Activated CD4-positive, alpha-beta T cell treated with anti-CD3 and anti-CD28 coated beads, Interleukin-2, Interleukin-4, amounts not matched to agents 100 ng/mL and 50 ng/mL, durations not matched to agents 16 hours and 8 hours (primary cell): ENCODE measurements at places on chromosomes 5 and 9.

GRCh38 chr5:178201221-178201926 lies 3.0 kb upstream of the HNRNPAB start:
- DNase-seq: no peak

DNA sequence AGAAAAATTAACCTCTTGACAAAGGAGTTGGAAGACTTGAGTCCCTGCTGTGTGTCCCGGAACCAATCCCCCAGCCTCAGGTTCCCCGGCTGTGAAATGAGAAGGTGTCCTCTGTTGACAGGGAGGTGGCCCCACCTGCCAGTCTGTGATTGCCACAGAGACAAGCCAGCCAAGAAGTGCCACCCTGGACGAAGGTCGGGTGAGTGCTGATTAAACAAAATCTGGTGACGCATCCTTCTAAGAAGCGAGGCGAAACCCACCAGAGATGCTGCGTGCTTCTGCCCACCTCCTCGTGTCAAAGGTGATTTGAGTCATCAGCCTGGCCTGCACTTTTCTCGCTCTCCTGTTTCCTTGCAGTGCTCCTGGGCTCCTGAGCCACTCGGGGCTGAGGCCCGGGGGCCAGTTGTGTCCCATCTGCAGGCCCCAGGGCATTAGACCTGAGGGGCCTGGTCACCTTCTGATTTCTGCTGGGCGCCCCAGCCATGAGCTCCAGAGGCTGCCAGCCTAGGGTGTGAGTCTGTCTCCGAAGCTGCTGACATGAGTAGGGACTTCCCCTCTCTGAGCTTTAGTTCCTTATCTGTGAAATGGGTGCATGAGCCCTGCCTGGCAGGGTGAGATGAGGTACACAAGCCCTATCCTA lies 28.7 kb downstream of the NEK6 start:
- DNase-seq: peak; percentile 91

GRCh38 chr5:153516504-153517240 lies 26.2 kb downstream of the GRIA1 start:
- no peak for DNase-seq

- DNase-seq: no peak
Observed at GRCh38 chr9:109975574-109976295, 195.7 kb downstream of the PALM2AKAP2 start.

DNA sequence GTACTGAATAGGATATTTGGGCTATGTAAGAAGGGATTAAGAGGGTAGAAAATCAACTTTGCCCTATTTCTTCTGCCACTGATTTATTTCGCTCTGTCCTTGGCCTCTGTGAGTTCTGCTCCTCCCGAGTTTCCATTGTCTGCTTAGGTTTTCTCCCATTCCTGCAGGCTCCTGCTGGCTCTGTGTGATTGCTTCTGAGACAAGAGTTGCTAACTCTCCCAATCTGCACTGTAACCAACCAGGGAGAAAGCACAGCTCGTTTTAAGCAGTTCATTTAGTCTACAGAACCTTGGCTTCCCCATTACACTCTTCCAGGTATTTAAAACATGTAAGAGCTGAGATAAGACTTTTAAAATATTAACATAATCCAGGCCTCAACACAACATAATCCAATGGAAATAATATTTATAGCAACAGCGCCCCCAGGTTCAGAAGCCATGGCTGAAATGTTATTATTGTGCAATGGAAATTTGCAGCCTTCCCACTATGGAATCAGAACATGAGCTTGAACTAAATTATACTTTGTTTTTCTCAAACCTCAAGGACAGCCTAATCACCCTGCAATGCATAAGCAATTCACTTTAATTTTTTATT lies 203.5 kb downstream of the ERCC6L2 start:
- DNase-seq: no peak

DNA sequence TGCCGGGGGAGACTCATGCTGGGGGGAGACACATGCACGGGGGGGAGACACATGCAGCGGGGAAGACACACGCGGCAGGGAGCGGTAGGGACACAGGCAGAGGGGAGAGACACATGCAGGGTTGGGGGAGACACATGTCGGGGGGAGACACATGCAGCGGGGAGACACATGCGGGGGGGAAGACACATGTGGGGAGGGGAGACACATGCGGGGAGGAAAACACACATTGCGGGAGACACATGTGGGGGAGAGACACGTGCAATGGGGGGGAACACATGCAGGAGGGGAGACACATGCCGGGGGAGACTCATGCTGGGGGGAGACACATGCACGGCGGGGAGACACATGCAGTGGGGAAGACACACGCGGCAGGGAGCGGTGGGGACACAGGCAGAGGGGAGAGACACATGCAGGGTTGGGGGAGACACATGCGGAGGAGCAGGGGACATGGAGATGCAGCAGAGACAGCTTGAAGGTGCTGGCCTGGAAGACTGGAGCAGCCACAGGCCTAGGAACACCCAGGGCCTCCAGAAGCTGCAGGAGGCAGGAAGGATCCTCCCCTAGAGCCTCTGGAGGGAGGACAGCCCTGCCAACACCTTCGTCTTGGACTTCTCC lies 20.3 kb upstream of the OLFM1 start:
- DNase-seq: no peak

DNA sequence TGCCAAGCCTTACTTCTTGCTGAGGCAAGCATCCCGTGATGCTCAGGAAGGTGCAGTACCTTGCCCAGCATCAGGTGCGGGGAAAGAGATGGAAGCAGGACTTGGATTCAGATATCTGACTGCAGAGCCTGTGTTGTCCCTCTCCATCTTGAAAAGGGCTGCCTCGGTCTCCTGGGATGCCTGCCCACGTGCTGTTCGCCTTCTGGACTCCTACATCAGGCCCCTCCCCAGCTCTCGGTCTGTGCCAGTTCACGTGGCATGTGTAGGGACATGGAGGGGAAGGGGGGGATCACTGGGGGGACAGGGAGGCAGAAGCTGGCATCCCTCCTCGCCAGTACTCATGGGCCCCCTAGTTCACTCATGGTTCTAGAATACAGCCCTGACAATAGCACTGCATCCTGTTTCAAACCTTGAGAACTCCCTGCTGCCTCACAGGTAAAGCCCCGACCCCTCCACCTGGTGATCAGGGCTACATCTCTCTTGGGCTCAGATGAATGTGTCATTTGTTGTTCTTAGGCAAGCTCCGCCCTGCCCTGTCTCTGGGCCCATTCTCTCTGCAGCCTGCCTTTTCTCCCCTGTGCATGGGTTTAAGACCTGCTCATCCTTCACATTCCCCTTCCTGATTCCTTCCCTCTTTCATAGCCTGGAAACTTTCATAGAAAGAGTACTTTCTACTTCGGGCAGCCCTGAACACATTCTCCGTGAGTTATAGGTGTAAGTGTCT lies 38.9 kb upstream of the SLC25A51 start:
- no peak for DNase-seq

- DNase-seq: no peak
Observed at GRCh38 chr5:61589946-61590345, 257.9 kb downstream of the ZSWIM6 start.

DNA sequence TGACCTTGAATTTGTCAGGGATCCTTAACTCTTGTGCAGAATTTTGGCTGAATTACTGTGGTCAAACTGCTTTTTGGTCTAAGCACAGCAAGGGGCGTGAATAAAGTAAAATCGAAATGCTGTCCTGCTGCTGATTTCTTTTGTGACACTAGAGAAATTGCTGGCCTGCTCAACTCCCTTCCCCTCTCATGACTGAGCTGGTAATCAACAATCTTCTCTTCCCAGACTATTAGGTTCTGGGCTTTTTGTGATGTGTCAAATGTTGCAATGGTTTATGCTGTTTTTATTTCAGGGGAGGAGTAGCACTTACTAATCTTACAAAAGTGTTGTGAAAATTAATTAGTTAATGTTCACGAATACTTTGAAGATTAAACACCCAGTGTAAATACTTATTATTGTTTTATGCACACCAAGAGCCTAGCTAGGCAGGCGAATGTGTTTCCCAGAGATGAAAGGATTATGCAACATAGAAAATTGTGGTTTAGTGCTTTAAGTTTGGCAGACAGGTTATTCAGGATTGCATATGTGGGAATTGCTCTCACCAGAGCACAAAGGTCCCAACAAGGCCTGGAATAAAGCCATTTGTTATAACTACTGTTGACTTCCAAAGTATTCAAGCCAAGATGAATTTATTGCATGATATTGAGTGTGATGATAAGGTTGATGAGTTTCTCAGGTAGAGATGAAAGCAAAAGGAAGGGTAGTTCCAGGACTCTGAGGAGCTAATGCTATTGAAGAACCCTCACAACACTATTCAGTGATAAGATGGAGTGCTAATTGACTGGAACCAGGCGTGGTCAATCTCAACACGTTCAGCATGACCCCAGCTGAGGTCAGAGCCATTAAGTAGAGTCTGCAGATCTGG lies 280.7 kb upstream of the ZNF608 start:
- DNase-seq: no peak

GRCh38 chr5:120568711-120569110 lies 104.6 kb downstream of the PRR16 start:
- no peak for DNase-seq

- no peak for DNase-seq
Observed at GRCh38 chr5:150461231-150461630, 11.7 kb upstream of the RPS14 start.

DNA sequence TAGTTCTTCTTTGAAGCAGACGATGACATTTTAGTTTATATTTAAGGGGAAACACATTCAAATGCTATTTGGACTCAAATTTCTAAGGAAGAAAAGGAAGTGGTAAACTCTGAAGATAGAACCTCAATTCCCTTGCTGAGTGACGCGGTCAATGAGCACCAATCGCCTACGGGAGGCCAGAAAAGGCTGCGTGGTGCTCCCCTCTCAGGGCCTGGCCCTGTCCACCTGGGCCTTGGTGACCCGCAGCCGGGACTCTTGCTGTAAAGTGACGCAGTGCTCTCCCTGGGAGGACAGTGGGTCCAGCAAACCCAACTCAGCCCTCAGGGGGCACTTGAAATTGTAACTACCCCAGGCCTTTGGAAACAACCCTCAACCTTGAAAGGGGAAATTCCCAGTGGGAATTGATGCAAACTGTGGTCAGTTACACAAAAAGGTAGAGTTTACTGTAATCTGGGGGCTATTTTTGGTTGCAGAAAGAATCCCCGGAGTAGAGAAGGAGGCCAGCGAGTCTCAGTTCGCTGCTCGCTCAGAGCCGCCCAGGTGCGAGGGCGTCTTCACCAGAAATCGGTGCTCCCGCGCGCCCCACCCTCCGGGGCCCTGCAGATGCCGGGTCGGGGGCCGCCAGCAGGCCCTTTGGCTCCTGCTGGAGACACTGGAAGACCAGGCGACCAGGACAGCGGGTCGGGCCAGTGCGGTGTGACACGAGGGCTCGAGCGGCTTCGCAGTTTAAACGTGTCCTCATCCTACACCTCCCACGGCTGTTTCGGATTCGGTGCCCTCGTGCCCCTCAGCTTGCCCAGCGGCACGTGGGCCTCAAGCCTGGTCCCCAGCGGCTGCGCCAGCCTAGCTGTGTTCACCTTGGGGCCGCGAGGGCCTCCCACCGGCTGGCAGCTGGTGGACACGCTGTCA lies 1.4 kb upstream of the ANKRD33B start:
- DNase-seq: no peak

- no peak for DNase-seq
Observed at GRCh38 chr9:137423514-137424291, 510 bp downstream of the NOXA1 start.

GRCh38 chr5:136491806-136492205 lies 126.5 kb upstream of the TRPC7 start:
- DNase-seq: no peak

DNA sequence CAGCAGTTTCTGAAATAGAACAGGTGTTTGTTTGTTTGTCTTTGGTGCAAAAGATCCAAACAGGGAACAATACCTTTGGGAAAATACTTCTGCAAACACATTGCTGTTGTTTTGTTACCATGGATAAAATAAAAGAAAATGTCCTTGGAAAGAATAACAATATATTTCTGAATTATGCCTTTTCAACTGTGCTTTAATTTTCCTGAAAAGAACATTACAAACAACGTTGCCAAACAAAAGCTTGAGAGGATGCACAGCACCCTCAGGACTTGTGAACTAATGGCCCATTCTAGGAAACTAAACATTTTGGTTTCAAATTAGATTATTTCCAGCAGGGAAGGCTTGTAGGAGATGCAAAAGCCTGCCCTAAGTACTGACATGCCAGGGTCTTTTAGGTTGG lies 967.2 kb downstream of the TLE4 start:
- DNase-seq: no peak

DNA sequence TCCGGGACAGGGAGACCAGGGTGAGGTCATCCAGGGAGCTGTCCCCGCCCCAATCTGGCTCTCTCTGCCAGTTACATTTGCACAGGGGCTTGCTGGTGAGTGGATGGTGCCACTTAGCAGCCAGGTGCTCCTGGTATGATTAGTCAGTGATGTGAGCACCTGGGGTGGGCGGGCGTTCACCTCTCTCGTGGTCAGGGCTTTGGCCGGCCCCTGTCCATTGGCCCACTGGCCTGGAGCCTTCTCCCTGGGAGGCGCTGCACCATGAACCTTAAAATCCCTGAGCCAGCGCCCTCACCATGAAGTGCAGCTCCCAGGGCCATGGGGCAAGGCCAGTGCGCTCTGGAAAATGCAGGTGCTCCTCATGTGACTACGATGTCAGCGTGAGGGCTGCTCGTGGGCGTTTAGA lies 2.0 kb downstream of the NKD2 start:
- DNase-seq: no peak

DNA sequence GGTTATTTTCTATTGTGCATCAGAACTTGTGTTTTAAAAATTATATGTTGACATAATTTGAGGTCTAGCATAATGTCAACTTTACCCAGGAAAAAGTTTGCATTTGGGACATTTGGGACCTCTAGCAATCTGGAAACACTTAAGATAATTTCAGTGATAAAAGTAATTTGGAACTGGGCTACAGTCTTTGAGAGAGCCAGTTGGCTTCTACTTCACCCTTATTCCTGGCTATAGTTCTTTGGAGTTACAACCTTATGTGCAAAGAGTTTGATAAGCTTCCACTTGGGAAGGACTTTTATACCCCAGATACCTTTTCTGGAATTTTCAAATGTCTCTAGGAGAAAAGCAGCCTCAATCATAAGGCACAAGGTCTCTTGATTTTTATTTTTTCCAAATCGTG lies 139.3 kb downstream of the ARRDC3 start:
- DNase-seq: no peak

DNA sequence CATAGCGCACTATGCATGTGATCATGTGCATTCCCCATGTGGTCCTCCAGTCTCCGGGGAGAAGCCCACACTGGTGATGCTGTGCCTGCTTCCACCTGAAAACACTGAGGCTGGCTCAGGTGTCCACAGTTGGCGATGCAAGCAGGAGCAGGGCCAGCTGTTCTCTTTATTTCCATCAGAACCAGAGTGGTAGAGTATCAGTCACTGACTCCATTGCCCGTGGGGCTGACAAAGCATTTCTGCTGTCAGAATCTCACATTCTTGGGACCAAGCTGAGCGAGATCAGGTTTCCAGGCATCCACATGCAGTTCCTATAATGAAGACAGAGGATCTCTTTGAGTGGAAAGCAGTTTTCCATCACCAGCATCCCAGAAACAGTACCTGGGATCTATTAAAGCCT lies 52.5 kb downstream of the GADD45G start:
- no peak for DNase-seq

DNA sequence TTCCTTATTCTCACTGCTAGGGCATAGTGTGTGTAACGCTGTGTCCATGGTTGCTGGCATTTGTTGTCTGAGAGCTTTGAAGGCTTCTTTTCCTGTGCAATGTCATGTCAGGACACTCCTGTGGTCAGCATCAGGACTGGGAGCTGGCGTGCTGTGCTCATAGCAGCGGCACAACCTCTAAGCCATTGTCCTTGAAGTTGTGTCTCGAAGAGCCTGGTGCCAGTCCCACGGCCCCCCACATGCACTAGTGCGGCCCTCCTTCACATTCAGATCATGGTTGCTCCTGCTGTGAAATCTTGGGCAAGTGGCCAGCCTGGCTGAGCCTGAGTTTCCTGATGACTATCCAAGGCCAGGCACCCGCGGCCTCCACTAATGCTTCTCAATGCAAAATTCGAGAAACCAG lies 32.4 kb downstream of the PDZD2 start:
- no peak for DNase-seq

- DNase-seq: no peak
Observed at GRCh38 chr5:69416180-69416579, 1.3 kb downstream of the MARVELD2 start.
